ENCODE measurements at places on chromosomes 5 and 9.

- DNase-seq = no peak
Observed at GRCh38 chr5:96432216-96433065, 607 bp downstream of the PCSK1 start.

DNA sequence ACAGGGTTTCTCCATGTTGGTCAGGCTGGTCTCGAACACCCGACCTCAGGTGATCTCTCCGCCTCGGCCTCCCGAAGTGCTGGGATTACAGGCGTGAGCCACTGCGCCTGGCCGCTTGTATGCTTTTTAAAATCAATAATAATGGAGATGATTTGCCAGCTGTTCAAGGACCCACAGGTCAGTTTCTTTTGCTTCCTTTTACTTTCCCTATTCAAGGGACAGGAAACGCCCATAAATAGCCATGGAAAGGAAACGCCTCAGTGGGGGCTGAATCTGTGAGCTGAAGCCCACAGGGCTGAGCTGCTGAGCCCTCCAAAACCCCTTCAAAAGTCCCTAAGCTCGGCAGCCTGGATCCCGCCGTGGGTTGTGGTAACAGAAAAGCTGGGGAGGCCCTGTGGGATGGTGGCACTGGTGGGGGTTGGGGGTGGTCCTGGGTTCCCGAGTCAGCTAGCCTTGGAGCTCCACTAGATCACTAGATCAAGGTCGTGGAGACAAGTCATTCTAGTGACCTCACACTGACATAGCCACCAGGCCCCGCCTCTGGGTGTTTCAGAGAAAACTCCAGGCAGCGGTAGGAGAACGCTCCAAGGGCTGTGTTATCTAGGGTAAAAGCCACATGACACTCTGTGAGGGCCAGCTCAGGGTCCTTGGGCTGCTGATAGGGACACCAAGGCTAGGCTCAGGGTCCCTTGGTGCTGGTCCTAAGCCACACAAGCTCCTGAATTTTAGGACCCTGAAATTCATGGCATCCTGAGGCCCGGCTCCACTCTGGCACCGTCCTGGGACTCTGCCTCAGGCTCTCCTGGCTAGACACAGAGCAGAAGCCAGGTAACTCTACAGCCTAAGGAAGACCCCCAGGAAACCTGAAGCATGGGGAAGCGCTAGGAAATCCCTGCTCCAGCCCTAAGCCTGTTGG, 18.0 kb upstream of the DUSP1 start:
- peak; percentile 38 for DNase-seq

DNA sequence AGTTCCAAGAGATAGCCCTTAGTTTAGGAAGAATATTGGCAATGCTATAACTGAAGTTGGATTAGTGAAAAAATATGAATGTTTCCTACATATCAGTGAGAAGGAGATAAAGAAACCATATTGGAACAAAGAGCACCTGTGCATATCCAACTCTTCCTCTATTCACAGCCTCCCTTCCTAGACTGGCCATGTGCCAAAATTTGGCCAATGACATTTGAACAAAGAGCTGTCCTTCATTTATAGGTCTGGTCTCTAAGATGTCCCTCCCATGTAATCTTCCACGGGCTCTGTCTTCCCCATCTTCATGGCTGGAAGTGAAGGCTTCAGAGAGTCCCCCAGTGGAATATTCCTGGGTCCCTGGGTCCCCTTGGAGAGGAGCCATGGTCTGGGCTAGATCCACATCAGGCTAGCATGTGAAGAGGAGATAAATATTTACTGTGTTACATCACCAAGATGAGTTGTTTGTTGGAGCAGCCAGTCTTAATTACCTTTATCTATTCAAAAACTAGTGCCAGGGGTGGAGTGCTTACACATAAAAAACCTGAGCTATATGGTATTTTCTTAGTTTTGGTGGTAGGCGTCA, 190.0 kb upstream of the S1PR3 start:
- no peak for DNase-seq

DNA sequence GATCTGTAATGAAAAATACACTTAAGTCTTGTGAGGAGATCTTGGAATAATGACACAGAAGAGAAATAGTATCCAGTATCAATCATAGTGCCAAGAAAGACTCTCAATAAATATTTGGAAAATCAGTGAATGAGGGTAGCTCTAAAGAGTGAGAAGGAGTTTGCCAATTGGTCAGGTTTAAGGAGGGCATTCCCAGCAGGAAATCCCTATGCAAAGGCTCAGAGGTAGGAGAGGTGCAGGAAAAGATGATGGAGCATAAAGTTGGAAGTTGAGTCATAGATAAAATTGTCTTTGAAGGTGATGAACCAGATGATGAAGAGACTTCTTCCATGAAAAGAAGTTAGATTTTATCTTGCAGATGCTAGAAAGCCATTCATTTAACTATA, 27.8 kb downstream of the TNPO1 start:
- DNase-seq = no peak

GRCh38 chr5:4065472-4066320, 470.1 kb downstream of the IRX1 start:
- DNase-seq = no peak

GRCh38 chr5:36969700-36970395, 93.3 kb downstream of the NIPBL start:
- no peak for DNase-seq
